ENCODE measurements at places on chromosomes 7 and 10.

DNA sequence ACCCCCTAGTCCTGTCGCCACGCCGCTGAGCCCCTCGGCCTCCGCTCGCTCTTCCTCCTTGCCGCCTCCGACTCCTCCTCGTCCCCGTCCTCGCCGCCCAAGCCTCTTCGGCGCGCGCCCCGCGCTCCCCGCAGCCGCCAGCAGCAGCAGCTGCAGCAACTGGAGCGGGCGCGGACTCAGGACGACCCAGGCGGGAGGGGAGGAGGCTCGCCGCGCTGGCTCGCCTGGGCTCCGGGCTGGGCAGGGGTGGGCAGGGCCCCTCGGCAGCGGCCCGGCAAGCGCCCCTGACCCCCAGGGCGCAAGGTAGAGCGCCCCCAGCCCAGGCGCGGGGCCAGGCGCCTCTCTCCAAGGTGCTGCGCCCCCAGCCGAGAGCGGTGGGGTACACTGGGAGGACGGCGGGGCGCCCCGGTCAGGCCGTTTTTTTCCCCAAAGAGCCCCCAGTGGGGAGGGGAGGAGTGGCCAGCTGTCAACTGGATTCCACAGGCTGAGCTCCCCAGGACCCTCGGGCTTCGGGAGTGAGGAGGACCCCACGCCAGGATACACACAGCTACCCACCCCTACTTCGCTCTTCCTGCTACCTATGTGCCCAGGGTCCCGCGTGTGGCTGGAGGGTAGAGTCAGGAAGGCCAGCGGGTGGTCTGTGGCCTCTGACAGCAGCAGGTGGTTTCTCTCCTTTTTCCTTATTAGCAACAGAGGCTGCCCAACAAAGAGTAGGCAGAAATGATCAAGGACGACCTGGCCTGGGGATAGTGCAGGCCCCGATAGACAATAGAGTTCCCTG is 903 bp upstream of the KCNMA1 start:
- DNase-seq = no peak

DNA sequence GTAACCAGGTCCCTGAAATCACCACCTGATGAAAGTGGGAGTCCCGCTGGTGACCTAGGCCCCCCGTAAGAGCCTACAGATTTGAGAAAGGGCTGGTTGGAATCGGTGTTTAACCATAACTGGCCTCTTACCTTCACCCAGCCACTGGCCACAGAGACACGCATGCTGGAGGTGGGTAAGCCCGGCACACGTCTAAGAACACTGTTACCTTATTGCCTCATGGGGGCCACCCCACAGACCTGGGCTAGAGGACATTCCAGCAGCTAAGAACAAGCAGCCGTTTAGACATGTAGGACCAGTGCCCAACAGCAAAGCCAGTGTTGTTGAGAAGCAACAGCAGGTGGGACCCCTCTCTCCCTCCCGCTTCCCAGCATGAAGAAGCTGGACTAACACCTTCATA is 2.5 kb upstream of the GDF2 start:
- no peak for DNase-seq

DNA sequence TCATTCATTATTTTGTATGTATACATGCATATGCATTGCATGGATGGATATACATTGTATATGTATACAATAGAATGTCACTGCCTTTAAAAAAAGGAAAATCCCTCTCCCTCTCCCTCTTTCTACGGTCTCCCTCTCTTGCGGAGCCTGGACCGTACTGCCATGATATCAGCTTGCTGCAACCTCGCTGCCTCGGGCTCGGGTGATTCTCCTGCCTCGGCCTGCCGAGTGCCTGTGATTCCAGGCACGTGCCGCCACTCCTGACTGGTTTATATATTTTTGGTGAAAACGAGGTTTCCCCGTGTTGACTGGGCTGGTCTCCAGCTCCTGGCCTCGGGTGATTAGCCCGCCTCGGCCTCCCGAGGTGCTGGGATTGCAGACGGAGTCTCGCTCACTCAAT is 24.4 kb downstream of the IPMK start:
- no peak for DNase-seq

GRCh38 chr7:101947899-101948298 is 130.5 kb downstream of the CUX1 start:
- no peak for DNase-seq

DNA sequence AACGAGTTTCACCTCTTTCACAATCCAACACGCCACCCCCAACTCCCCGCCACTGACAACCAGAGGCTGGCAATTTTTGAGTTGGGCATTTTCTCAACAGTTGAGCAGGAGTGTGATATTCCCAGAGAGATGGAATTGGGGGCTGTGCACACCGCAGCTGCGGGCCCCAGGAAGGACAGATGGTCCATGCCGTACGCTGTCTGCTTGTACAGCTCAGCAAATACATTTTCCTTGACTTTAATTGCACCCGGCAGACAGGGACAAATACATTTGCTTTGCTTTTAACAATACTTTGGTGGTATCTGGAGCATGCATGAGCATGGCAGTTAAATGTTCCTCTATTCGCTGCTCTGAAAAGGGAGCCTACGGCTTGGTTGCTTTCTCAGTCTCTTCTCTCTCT is 354.2 kb upstream of the DPP6 start:
- DNase-seq = no peak

DNA sequence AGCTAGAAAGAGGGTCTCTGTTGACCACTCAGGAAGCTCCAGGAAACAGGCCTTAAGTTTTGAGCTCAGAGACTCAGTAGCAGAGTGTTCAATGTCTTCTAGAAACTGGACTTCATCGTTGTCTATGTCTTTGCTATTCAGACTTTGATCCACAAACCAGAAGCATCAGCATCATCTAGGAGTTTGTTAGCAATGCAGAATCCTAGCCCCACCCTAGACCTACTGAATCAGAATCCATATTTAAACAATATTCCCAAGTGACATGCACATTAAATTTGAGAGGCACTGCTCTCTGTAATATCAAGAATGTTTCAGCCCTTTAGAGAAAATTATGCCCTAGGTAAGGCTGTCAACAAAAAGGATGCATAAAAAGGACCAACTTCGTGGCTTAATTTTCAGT is 12.9 kb upstream of the OGDHL start:
- DNase-seq = no peak

- DNase-seq = no peak
These were observed 2.2 kb upstream of the PDK4 start for GRCh38 chr7:95598511-95598910.

- DNase-seq = no peak
These were observed 60.0 kb downstream of the WAC start for GRCh38 chr10:28592953-28593352.

- no peak for DNase-seq
These were observed 288.8 kb downstream of the USP6NL start for GRCh38 chr10:11322698-11323097.

DNA sequence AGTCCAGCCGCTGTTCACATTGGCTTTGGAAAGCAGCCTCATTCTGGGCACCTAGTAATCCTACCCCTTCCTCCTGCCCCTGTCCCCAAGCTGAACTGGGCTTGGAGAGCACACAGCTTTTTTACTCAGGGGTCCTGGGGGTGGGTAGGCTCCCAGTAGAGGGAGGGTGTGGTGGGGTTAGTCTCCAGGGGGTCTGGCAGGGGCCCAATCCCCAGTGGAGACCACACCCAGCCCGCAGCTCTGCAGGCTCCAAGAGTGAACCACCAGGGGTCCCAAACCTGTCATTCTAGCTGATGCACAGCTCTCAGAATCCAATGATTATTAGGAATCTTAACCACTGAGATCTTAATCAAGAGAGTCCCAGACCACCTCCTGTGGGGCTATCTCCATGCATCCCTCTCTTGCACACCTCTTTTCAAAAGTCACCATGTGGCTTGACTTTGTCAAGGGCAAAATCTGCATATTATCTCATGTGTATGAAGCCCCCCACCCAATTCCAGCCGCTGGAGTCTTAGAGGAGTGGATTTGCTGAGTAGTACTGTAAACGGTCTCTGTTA is 2.7 kb downstream of the HOXA11 start:
- DNase-seq = no peak

GRCh38 chr7:5218564-5219360 is 28.7 kb downstream of the WIPI2 start:
- DNase-seq = no peak

DNA sequence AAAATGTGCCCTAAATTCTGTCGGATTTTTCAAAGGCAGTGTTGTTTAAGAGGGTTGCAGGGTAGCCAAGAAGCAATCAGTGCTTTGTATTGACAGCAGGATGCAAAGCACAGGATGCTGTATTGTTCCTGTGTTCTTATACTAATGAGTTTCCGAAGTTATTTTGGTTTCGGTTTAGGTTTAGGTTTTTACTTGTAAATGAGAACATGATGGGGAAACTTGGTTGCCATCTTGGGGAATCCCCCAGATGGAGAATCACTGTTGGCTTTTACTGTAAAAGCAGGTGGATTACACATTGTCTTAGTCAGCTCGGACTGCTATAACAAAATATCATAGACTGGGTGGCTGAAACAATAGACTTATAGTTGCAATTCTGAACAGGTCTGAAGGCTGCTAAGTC is 72.1 kb downstream of the INHBA start:
- no peak for DNase-seq

- no peak for DNase-seq
These were observed 53.9 kb downstream of the CPXM2 start for GRCh38 chr10:123837756-123838155.

- peak; percentile 19 for DNase-seq
These were observed 101.6 kb downstream of the DYNC2I1 start for GRCh38 chr7:158957921-158958491.

DNA sequence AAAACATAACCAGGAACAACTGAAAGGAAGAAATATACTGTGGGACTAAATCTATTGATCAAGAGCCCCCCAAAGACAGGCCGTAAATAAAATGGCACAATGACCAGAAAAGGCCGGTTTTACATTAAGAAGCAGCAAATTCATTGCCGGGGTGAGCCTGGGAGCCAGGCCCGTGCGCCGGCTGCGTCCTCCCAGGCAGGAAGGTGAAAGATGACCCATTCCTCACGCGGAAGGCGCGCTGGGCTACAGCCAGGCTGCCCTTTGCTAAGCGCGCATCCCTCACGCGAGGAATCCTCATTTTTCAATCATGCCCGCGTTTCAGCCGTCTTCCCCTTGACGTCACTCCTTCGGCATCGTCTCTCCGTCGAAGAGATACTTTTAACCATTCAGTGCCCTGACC is 47.6 kb upstream of the MGMT start:
- DNase-seq = no peak

DNA sequence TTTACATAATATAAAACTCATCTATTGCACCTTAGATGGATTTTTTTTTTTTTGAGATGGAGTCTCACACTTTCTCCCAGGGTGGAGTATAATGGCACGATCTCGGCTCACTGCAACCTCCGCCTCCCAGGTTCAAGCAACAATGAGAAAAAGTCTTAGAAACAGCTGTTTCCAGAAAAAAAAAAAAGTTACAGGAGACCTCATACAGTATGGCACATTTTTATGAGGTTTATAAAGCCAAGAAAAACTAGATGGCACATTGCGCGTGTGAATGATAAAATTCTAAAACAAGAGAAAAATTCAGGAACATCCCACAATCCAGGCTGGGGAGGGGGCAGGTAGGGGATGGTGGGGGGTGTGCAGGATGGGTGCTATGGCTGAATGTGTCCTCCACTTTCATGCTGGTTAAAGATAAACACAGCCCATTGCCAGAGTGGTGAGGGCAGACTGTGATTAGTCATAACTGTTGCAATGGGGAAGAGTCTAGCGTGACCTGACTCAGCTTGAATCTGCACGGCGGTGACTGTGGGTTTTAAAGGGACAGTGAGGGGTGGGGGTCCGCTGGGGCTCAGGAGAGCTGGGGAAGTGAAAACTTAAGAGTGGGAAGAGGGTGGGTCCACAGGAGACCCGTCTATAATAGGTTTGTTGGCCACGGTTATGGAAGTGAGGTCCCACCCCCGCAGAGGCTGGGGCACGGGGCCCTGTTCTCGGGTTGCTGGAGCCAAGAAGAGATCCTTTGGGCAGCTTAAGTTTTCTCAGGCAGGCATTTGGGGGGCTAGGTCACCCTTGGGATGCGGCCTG is 11.9 kb upstream of the LRRC27 start:
- DNase-seq = no peak

GRCh38 chr7:105759670-105760550 is 116.5 kb downstream of the ATXN7L1 start:
- no peak for DNase-seq

DNA sequence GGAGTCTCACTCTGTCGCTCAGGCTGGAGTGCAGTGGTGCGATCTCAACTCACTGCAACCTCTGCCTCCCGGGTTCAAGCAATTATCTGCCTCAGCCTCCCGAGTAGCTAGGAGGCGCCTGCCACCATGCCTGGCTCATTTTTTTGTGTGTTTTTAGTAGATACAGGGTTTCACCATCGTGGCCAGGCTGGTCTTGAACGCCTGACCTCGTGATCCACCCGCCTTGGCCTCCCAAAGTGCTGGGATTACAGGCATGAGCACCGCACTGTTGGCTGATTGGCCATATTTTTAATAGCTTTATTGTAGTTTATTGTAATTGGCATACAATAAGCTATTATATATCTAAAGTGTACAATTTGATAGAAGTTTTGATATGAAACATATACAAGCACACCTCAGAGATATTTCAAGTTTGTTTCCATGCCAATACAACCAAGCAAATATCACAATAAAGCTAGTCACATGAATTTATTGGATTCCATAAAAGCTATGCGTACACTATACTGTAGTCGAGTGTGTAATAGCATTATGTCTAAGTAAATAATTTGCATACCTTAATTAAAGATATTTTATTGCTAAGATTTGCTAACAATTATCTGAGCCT is 5.6 kb downstream of the PLEKHS1 start:
- no peak for DNase-seq
